T47D (cell line): ENCODE measurements at places on chromosomes 5 and 9.

DNA sequence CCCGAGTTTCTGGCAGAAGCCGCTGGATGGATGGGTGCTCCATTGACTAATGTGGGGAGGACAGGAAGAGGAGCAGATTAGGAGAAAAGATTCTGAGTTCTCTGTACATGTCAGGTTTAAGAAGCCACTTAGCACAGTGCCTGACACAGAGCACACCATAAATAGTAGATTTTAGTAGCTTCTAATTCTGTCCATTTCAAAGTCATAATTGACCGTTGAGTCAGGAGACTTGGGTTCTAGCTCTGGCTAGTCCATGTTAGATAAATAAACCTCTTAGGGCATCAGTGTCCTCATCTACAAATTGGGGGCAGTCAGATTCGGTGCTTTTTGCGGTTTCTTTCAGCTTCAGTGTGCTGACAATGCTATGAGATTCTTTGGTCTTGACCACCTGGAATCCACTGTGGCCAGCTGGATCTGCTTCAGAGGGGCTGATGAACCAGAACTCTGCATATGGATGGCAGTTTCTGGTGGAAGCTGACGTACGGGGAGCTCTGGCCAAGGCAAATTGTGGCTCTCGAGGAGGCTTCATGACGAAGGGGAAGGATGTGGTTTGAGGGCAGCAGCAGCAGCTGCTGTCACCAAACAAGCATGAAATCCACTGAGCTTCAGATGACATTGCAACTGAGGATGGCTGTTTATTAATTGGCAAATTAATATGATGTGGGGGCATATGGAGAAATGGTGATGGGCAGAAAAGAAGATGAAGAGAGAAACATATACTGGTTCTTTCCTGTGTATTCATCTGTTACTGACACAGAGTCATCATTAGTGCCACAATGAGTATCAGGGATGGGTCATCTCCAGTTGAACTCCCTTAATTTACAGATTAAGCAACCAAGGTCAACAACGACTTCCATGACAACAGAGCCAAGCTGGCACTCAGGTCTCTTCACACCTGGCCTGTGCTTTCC lies 134.4 kb downstream of the AOPEP start:
- DNase-seq = no peak

- no peak for DNase-seq
These were observed 74.8 kb upstream of the ZNF622 start for GRCh38 chr5:16540421-16540820.

DNA sequence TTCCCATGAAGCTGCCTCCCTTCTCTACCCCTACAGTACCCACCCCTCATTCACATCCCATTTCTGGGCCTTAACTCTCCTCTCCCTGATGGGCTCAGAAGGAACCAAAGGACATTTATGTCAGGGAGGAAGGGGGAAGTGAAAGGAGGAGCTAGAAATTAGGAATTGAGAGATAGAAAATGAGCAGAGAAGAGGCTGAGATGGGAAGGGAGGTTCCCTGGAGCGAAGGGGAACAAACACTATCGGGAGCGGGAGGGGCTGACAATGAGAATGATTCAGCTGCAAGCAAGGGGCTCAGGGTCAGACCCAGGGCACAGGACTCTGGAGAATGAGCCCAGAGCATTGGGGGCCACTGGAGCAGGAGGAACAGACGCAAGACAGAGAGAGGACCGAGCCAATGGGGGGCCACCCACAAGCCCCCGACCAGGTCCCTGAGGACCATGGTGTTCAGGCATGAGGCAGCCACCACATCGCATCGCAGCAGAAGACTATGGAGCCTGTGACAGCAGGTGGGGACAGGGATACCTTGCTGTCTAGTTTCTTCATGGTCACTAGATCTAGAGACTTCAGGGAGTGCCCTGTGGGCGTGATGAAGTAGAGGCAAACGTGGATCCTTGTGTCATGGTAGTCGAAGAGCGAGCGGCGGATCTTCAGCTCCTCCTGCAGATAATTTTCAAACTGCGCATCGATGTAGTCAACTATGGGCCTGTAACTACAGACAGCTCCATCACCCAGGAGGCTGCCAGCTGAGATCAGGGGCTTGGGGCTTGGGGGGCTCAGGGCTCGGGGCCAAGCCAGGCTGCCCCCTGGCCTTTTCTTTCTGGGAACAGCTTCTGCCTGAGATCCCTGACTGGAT lies 13.6 kb downstream of the SEPTIN8 start:
- DNase-seq = no peak

- no peak for DNase-seq
These were observed 73.0 kb downstream of the GADD45G start for GRCh38 chr9:89677702-89678395.

DNA sequence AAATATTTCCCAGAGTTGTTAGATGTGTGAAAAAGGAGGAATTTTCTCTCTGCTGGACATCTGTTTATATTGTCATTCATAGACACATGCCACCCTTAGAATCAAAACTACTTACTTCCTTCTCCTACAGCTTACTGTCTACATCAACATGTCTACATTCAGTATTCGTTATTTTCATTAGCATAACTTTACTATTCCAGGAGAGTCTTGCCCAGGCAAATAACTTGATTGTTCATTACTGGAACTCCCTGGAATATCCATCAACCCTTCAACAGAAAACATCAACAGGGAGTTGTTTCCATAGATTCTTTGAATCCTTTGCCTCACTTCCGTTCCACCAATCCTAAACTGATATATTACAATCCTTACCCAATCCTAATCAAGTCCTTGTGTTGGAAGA lies 457.5 kb upstream of the ZNF608 start:
- DNase-seq = no peak

DNA sequence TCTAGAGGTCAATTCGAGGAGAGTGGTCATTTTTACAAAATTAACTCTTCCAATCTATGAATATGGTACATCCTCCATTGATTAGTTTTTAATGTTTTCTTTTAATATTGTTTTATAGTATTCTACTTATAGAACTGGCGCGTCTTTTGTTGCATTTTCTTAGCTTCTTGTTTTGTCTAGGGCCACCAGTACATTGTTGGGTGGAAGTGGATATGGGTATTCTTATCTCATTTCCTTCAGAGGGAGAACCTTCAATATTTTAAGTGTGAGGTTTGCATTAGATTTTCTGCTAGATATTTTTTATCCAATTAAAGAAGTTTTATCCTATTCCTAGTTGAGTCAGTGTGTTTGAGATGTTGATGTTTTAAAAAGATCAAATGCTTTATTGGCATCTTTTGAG lies 69.8 kb downstream of the RPS23 start:
- no peak for DNase-seq

- DNase-seq = no peak
These were observed 157.8 kb downstream of the FGF18 start for GRCh38 chr5:171577042-171577758.

GRCh38 chr5:92809855-92810465 lies 771.1 kb downstream of the NR2F1-AS1 start:
- DNase-seq = no peak

GRCh38 chr5:56585999-56586691 lies 229.2 kb upstream of the MAP3K1 start:
- no peak for DNase-seq

DNA sequence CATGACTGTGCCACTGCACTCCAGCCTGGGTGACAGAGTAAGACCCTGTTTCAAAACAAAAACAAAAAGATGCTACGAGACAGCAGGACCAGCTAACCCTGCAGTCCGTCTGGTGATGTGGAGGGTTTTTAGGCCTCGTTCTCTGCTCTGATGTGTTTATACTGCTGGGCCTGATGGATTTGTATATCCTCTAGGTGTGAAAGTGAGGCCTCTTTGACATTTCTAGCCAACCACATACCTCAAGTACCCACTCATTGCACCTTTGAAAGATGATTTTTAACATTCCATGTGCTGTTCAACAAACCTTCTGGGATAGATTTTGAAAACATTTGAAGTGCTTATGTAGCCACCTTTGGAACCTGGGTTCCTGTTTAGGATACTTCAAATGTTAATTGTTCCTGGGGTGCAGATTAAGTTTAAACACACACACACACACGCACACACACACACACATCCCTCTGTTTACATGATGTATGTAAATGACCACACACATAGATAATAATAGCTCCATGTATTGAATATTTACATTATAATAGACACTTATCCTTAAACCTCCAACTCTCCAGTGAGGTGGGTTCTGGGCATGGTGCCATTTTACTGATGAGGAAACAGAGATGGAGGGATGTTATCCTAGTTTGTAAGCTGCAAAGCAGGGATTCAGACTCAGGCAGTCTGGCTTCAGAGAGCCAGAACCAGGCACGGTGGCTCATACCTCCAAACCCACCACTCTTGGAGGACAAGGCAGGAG lies 48.8 kb upstream of the GOLPH3 start:
- no peak for DNase-seq

GRCh38 chr9:127828262-127829031 lies 25.8 kb downstream of the FPGS start:
- DNase-seq = no peak

DNA sequence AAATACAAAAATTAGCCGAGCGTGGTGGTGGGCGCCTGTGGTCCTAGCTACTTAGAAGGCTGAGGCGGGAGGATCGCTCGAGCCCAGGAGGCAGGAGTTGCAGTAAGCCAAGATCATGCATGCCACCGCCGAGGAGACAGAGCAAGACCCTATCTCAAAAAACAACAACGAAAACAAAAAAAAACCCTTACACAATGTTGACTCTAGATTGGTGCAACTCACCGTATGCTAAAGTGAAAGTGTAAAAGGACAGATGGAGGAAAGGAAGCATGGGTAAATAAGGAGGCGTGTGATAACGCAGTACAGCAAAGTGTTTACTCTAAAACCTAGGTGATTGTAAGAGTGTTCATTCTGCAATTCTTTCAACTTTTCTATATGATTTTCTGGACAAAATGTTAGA lies 15.9 kb upstream of the RUFY1 start:
- no peak for DNase-seq

DNA sequence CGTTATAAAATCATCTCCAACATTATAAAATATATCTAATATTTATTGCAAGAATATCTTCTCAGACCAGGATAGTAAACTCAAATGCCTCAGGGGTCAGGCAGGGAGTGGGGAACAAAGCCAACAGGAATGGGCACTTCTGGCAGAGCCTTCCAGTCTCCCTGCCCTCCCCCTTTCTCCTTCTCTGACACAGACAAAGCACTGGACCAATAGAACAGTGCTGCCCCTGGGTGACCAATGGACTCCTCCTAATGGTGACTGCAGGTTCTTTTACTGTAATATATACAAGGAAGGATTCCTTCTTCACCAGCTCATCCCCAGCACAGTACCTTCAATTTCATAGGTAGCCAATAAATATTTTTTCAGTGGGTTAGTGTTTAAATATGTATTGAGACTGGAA lies 31.1 kb upstream of the MAMDC2 start:
- DNase-seq = no peak

- no peak for DNase-seq
These were observed 1076.5 kb upstream of the ARRDC3 start for GRCh38 chr5:92459654-92460053.
